RWPE1 (cell line): ENCODE measurements at places on chromosomes 5 and 9.

DNA sequence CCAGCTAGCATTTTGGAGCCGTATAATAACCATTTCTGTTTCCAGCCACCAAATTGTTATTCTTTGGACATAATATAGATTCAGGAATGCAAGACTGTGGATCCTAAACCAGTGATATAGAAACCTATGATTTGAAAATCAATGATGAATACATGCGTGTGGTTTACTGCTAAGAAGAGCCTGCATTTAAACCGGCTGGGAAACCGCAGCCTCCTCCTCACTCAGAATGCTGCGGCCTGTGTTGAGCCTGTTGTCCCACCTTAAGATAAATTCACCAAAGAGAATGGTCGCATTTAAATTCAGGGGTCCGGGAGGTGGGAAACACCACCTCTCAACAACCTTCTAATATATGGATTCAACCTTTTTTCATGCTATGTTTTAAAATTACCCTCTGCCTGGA, 148.0 kb downstream of the MEF2C start:
- no peak for DNase-seq

DNA sequence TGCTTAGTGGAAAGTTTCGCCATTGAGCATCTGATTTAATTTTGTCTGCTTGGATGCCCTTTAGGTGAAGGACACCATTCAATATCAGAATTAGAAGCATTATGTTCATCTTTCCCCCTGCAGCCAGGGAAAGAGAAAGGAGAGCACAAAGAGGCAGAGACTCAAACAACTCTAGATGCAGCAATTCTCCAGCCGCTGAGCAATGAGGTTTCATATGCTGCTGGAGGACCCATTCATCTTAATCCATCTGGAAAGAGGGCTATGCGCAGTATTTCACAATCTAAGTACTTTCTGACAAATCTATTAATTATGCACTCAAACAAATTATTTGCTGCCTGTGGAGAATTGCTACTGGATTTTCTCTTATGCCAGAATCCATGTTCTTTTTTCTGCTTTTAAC, 527.0 kb upstream of the TUSC1 start:
- no peak for DNase-seq

GRCh38 chr5:17272111-17272510, 54.7 kb downstream of the BASP1 start:
- no peak for DNase-seq

GRCh38 chr5:178869577-178869976, 9.8 kb downstream of the ZNF354B start:
- DNase-seq, result no peak

DNA sequence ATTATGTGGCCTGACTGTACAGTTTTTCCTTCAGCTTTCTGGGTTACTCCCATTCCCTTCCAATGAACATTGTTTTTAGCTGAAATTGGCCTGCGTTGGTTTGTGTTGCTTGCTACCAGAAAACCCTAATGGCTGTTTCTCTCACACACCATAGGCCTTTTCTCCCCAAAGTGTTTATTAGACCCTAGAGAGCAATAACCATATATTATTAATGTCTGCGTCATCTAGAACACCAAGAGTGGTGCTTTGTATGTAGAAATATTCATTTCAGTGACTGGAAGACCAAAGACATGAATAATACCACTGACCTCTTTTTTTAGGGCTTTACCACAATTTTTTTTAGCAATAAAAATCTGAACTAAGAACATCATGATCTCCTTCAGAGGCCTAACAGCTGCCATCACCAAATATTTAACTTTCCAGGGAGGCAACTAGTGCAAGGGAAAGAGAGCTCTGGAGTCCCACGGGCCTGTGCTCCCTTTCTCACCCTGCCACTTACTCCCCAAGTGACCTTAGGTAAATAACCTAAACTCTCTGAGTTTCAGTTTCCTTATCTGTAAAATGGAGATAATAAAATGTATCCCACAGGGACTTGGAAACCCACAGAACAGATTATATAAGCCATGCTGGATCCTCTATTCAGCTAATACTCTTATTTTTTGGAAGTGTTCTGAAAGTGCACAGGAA, 201.9 kb upstream of the ISL1 start:
- no peak for DNase-seq

DNA sequence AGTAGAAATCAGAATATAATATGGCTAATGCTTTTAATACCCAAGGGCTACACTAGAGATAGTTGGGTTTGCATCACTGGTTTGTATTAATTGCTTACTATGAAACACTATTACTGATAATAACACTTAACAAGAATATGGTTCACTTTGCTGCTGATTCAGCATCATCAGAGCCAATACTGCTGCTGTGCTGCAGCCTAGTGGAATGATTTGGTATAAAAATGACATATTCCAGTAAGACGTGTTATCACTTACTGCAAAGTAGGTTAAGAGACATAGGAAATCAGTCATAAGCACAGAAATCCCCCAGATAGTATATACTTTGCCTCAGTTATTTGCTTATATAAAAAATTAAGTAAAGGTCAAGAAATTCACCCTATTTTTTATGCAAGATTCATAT, 2.8 kb downstream of the CDH10 start:
- DNase-seq, result peak; percentile 16
